ENCODE measurements at places on chromosomes 3 and 15. TPM values are rescaled to one million over a fixed set of nuclear protein-coding genes. Genes with fewer than 3 reads are reported as not detected.
A peak's percentile ranks its signal among the peaks of the same experiment; 100 is the strongest.

Gene MAPKAPK3
- 129 TPM for total RNA-seq

Gene ATP8B4
- 21.3 TPM for total RNA-seq

Gene HTR3E
- total RNA-seq, result not detected

Gene PROK2
- 0.16 TPM for total RNA-seq

Gene BNC1
- total RNA-seq, result not detected

GRCh38 chr15:38549222-38549621 lies 15.4 kb downstream of the RASGRP1 start:
- H3K4me1 ChIP-seq, result peaks cover 94% of the 10 kb centered on the region
- no peaks in the 10 kb centered on the region for H3K27me3 ChIP-seq
- no peak overlapping the region for H3K4me3 ChIP-seq
- DNase-seq, result no peak
- H3K27ac ChIP-seq, result peak overlapping the region; percentile 79

DNA sequence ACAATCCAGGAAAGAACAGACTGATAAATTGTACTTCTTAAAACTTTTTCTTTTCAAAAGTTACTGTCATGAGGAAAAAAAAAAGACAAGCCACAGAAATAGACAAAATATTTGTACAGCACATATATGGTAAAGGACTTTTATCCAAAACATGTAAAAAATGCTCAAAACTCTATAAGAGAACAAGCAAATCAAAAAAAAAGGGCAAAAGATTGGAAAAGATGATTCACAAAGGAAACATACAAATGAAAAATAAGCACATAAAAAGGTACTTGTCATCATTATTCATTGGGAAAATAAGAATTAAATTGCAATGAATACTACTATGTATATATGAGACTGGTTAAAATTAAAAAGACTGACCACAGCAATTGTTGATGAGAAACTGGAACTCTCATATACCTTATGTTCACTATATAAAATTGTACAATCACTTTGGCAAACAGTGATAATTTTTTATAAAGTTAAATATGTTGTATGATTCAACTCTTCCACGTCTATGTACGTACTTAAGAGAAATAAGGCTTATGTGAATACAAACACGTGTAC lies 39.7 kb downstream of the DIPK2A start:
- no peaks in the 10 kb centered on the region for H3K27me3 ChIP-seq
- no peak for DNase-seq
- H3K4me3 ChIP-seq, result no peak overlapping the region
- H3K36me3 ChIP-seq, result no peaks in the 10 kb centered on the region
- no peak overlapping the region for H3K27ac ChIP-seq
- H3K4me1 ChIP-seq, result no peaks in the 10 kb centered on the region

- no peak for DNase-seq
- H3K36me3 ChIP-seq, result peaks cover 2% of the 10 kb centered on the region
These were observed 691.3 kb downstream of the ZPLD1 start for GRCh38 chr3:103126115-103126514.

GRCh38 chr3:157782236-157782635 lies 279.0 kb upstream of the VEPH1 start:
- no peak overlapping the region for H3K27ac ChIP-seq
- no peak for DNase-seq
- H3K36me3 ChIP-seq, result no peaks in the 10 kb centered on the region
- no peaks in the 10 kb centered on the region for H3K4me1 ChIP-seq

GRCh38 chr3:29745232-29745870 lies 464.5 kb downstream of the RBMS3 start:
- no peak overlapping the region for H3K4me3 ChIP-seq
- H3K27ac ChIP-seq, result no peak overlapping the region
- H3K36me3 ChIP-seq, result no peaks in the 10 kb centered on the region
- peaks cover 11% of the 10 kb centered on the region for H3K27me3 ChIP-seq
- no peak for DNase-seq

DNA sequence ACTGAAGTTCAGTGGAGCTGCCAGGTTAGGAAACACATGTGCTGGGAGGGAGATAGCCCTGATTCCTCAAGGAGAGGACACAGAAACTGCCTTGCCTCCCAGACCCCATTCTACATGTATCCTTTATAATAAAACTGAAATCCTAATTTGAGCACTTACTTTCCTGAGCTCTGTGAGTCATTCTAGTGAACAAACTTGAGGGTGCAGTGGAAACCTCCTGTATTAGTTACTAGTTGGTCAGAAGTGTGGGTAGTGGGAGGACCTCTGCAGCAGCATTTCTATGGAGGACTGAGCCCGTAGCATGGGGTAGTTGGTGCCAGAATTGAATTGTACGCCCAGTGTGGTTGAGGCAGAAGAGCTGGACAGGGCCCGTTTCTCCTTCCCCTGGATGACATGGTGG lies 23.9 kb downstream of the ATP1B3 start:
- H3K36me3 ChIP-seq, result peaks cover 6% of the 10 kb centered on the region
- H3K27ac ChIP-seq, result no peak overlapping the region
- peaks cover 35% of the 10 kb centered on the region for H3K4me1 ChIP-seq

DNA sequence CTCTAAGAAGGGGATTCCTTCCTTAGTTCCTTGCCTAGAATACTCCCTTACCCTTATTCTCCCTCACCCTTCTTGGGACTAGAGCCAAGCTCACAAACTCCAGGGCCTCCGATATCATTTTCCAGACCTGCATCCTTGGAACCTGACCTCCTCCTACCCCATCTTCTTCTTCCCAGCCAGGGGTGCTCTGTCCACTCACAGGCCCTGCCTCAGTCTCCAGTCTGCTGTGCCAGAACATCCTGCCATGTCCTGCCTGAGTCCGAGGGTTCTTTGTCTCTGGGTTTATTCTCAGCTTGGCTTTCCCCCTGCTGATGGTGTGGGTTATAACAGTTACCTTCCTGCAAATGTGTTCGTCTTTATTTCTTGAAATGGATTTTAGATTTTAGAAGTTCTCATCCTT lies 59.9 kb upstream of the MCF2L2 start:
- peaks cover 13% of the 10 kb centered on the region for H3K36me3 ChIP-seq
- DNase-seq, result no peak
- H3K27me3 ChIP-seq, result no peaks in the 10 kb centered on the region

DNA sequence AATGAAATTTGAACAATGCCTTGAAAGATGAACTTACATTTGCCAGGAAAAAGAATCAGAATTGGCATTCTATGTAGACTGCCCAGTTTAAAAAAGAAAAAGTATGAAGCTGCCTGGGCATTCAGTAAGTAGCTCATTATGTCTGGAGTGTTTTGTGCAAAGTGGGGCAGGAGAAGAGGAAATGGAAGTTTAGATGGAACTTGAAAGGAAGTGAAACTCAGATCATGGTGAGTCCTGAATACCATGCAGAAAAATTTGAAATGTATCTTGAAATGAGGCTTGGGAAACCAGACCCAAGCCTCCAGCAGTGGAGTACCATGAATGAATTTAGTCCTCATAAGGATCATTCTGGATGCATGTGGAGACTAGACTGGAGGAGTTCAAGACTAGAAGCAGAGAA lies 4.8 kb upstream of the MORC1 start:
- no peaks in the 10 kb centered on the region for H3K27me3 ChIP-seq
- no peaks in the 10 kb centered on the region for H3K4me1 ChIP-seq
- H3K4me3 ChIP-seq, result no peak overlapping the region

DNA sequence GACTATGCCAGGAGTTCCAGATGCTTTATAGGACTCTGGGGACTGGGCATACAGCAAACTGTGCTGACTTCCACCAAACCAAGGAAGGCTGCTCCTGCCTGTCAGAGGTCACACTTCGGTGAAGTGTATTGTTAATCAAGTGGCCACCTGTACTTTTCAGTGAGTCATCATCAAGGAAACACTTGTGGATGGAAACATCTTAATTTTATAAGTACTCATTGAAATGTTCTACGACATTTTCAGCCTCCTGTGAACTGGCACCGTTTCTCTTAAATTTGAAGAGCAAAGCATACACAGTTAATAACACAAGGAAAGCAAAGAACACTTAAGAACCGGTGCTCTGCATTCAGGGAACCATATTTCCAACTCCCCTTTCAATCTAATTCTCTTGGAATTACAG lies 801.7 kb upstream of the DPPA4 start:
- H3K4me1 ChIP-seq, result no peaks in the 10 kb centered on the region
- no peak overlapping the region for H3K4me3 ChIP-seq
- no peak for DNase-seq
- no peaks in the 10 kb centered on the region for H3K27me3 ChIP-seq
- H3K27ac ChIP-seq, result no peak overlapping the region
- H3K36me3 ChIP-seq, result peaks cover 1% of the 10 kb centered on the region

GRCh38 chr15:60162968-60163355 lies 158.9 kb downstream of the FOXB1 start:
- peaks cover 39% of the 10 kb centered on the region for H3K27me3 ChIP-seq
- no peak overlapping the region for H3K4me3 ChIP-seq
- no peak overlapping the region for H3K27ac ChIP-seq
- H3K36me3 ChIP-seq, result no peaks in the 10 kb centered on the region

All from activated T-cell treated with anti-CD3 and anti-CD28 coated beads, Interleukin-2, amount 50 U/mL, for 72 hours (primary cell).